CD4-positive, alpha-beta T cell treated with Interleukin-4 for 1 hour (primary cell): ENCODE measurements at places on chromosomes 3 and 15.

- no peak for DNase-seq
Measured at GRCh38 chr3:114800272-114801031, 346.6 kb downstream of the ZBTB20 start.

DNA sequence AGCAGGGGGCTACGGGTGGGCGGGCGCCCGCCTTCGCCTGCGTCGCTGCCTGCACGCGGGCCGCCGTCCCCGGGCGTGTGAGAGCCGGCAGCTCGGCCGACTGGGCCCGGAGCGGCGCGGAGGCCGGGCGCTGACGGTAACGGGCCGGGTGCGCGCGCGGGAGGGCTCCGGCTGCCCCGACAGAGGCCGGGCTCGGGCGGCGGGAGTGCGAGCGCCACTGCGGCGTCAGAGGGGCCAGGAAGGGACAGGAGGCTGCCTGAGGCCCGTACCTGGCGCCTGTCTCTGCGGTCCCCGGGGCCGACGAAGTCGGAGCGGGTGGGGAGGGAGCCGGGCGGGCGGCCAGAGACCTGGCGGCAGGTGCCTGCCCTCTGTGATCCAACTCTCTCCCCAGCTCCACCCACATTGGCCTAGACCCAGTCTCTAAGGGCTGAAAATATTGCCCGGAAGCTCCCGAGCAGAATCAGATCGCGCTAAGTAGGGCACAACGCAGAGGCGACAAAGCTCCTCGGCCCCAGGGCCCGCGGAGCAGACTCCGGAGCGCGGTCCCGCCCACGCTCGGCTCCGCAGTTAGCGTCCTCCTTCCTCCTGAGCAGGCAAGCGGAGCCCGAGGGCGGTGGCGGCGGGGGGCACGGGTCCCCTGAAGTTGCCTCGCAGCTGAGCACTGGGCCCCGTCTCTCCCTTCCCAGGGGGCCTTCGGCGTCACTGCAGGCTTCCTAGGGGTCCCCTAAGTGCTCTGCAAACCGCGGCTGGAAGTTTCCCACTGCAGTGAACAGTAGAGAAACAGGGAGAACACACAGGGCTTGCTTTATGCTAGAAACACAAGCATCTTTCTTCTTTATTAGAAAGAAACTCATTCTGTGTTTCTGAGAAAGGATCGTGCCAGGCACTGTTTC, at the start of gene MAN2A2:
Gene MAN2A2 (plus strand): TSS at position 463 of the 893 bp plus-strand sequence. CDS start 906 bp downstream, outside the sequence.
- DNase-seq = peak; percentile 67

- DNase-seq = no peak
Measured at GRCh38 chr15:65723876-65724275, 68.2 kb downstream of the DENND4A start.

DNA sequence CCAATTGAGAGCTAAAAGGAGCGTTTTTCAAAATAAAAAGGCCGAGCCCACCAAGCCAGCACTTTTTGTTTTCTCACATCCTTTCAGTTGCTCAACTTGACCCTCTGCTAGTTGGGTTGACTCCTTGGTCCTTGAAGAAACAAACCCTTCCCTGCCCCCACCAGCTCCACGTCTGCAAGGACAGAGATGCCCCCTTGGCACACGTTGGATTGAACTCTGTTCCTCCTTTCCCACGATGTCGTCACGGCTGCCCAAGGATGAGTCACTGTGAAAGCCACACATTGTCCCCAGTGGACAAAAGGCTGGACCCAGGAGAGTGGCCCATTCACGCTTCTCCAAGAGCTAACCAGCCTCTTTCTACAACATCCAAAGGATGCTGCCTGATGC, 43.0 kb upstream of the SPATA12 start:
- DNase-seq = peak; percentile 16

GRCh38 chr3:144809380-144809779, 837.8 kb downstream of the DIPK2A start:
- no peak for DNase-seq

DNA sequence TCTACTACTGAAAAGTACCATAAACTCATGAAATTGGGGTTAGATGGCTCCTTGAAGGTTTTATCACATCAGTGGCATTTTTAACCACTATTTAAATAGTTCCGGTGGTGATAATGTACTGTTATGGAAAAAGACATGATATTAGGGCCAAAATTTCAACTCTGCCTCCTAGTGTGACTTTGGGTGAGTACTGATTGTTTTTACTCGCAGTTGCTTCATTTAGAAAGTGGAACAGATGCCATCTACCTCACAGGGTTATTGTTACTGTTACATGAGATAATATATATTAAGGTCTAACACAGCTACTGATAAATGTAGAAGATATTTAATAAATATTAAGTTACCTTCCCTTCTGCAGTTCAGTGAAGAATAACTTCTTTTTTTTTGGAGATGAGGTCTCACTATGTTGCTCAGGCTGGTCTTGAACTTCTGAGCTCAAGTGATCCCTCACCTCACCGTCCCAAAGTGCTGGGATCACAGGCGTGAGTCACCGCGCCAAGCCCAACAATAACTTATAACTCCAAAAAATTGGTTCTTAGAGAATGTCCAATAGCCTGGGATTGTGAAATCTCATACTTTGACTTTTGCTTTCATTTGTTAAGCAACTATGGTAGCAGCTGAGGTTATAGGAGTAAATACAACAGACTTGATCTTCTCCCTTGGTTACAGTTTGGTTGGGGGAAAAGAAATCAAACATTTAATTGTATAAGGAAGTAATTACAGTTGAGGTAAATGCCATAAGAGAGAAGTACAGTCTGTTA, 48.3 kb downstream of the MEF2A start:
- DNase-seq = no peak
